ENCODE measurements at places on chromosomes 2 and 18. TPM values are rescaled to one million over a fixed set of nuclear protein-coding genes. Genes with fewer than 3 reads are reported as not detected.
A peak's percentile ranks its signal among the peaks of the same experiment; 100 is the strongest.

STPG4 gene
- not detected for polyA plus RNA-seq

GRCh38 chr2:221422516-221423209 is 149.4 kb downstream of the EPHA4 start:
- no peak for DNase-seq

DNA sequence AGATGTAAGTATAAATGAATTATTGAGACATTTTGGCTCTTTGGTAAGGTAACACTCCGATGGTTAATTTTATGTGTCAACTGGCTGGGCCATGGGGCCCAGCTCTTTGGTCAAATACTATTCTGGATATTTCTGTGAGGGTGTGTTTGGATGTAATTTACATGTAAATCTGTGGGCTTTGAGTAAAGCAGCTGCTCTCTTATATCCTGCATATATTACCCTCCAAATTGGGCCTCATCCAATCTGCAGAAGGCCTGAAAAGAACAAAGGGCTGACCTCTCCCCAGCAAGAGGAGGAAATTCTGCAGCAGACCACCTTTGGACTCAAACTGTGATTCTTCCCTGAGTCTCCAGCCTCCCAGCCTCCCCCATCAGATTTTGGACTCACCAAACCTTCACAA is 464.1 kb downstream of the PLCL1 start:
- DNase-seq: peak; percentile 40

DNA sequence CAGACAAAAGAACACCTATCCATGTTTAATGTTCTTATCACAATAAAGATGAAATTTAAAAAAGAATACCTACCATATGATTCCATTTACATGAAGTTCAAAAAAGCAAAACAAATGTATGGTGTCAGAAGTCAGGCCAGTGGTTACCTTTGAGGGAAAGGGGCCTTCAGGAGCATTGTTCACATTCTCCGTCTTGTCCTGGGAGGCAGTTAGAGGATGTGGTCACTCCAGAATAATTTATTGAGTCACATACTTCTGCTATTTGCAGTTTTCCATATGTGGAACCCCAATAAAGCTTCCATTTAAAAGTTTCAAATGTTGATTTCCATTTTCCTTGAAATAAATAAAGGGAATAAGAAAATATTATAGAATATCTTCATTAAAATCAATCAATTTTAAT is 41.6 kb upstream of the POU3F3 start:
- DNase-seq: no peak

GRCh38 chr2:29310650-29311348 is 195.6 kb downstream of the CLIP4 start:
- DNase-seq: peak; percentile 90

Measured in kidney (tissue), 22 donors.